Globus pallidus (tissue), 1 donor: ENCODE measurements at places on chromosomes 7 and 10.
A peak's percentile ranks its signal among the peaks of the same experiment; 100 is the strongest.

DNA sequence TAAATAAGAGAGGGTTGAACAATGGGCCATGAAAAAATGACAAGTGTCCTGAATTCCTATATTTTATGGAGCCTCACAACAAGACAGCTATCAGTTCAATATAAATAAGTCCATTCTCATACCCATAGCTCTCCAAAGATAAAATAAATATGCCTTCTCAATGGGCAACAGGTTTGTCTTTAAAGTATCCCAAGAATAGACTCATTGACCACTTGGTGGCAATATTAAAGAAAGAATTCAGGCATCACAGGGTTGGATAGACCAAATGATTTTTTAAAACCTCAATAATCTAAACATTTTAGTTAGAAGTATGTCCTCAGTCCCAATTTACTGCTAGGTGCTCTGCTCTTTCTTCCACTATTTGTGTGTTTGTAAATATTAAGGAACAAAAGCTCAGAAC lies 165.1 kb upstream of the WNT16 start:
- DNase-seq, result no peak

GRCh38 chr7:51270965-51271364 lies 45.6 kb downstream of the COBL start:
- DNase-seq, result no peak

DNA sequence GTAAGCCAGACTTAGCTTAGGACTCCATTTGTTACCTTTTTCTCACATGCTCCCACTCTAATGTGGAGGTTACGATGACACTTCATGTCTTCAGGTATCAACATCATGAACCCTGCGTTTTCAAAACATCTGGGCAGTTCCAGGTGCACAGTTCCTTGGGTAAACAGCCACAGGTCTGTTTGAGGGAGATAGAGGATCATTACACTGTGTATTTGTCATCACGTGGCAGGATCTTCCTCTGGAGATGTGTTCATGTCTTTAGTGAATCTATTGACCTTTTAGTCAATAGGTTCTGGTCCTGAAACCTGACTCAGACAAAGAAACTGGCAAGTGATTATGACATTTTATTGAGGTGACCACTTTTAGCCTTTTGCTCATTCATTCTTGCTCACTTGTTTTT lies 145.5 kb downstream of the ANKRD7 start:
- DNase-seq, result no peak

DNA sequence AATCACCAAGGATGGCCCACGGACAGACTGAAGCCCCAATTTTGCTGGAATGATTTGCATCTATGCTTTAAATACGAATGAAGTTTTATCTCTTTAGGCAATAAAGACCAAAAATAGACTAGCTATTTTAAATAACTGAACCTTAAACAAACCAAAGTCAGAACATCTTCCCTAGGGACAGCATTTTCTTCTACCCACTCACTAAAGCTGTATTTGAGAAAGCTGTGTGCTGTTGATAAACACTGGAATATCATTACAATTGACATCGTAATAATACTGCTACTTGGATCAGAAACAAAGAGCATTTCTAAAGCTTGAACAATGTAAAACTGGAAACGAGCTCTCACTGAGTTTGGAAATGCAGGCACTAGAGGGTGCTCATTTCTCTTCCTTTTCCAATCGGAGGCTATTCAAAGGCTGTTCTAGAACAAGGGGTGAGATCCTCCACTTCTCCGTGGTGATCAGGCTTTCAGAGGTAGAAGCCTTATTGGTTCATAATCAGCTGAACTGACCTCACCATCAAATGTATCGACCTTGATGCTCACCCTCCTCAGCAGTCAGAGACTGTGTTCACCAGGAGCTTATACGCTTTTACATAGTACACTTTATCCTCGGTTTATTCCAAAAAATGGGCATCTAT lies 225.3 kb upstream of the PRSS1 start:
- DNase-seq, result no peak

- no peak for DNase-seq
Measured at GRCh38 chr10:44564790-44565189, 179.9 kb upstream of the CXCL12 start.

DNA sequence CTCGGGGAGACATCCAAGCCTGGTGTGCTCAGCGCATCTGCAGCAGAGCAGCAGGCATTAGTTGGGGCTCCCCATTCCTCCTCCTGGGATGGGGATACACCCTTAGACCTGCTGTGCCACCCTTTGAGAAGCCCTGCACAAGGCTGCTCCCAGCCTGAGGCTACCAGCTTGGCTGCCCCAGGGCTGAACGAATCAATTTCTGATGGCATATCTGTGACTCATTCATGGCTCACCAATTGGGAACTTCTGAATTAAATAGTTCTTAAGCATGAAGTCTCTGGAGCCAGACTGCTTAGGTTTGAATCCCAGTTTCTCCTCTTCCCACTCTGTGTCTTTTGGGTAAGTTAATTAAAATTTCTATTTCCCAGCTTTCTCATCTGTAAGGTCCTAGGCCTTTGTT lies 16.3 kb upstream of the GLI3 start:
- no peak for DNase-seq

GRCh38 chr10:113612154-113612553 lies 51.7 kb downstream of the NRAP start:
- peak; percentile 58 for DNase-seq

DNA sequence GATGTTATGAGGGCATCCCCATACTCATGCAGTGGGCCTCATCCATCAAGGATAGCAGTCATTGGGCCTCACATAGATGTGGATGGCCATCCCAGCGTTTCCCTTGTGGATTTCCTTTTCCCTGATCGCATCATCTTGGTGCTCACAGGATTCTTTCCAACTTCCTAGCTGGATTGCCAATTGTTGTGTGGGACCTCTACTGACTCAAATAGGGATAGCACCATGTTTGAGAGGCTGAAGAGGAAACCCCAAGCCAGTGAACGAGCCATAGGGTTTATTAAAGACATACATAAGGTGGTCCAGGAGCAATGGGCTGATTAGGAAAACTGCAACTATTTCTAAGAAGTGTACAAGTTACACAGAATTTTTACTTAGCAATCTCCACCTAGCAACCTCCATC lies 21.8 kb downstream of the ASZ1 start:
- no peak for DNase-seq

GRCh38 chr7:28083164-28083997 lies 97.2 kb downstream of the JAZF1 start:
- DNase-seq, result no peak

GRCh38 chr7:112462236-112462635 lies 12.0 kb downstream of the IFRD1 start:
- peak; percentile 52 for DNase-seq

GRCh38 chr10:29181936-29182335 lies 106.9 kb upstream of the LYZL1 start:
- DNase-seq, result no peak

DNA sequence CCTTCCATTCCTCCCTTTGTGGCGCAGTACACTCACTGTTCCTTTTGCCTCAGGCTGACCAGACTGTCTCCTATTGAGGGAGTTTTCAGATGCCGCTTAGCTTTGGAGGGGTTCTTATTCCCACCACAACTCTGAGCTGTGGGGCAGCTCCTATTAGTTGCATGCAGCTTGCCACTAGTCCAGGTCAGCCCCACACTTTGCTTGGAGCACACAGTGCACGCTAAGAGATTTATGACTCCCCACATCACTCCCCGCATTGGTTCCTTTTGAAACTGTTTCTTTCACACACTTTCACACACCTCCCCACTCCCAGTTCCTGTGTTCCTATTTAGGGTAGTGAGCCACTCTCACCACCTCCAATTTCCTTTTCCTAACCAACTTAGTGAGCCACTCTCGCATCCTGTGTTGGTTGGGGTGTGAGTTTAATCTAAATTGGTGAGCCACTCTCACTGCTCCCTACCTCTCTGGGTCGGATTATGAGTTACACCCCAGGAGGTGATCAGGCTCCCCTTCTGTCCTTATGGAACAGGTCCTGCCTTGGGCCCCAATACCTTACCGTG lies 10.4 kb upstream of the ZNF485 start:
- DNase-seq, result no peak

GRCh38 chr10:88996927-88997326 lies 6.3 kb downstream of the FAS start:
- no peak for DNase-seq

- no peak for DNase-seq
Measured at GRCh38 chr10:19634163-19634562, 182.1 kb upstream of the PLXDC2 start.

GRCh38 chr7:135510592-135511183 lies 786 bp upstream of the CNOT4 start:
- DNase-seq, result peak; percentile 31

DNA sequence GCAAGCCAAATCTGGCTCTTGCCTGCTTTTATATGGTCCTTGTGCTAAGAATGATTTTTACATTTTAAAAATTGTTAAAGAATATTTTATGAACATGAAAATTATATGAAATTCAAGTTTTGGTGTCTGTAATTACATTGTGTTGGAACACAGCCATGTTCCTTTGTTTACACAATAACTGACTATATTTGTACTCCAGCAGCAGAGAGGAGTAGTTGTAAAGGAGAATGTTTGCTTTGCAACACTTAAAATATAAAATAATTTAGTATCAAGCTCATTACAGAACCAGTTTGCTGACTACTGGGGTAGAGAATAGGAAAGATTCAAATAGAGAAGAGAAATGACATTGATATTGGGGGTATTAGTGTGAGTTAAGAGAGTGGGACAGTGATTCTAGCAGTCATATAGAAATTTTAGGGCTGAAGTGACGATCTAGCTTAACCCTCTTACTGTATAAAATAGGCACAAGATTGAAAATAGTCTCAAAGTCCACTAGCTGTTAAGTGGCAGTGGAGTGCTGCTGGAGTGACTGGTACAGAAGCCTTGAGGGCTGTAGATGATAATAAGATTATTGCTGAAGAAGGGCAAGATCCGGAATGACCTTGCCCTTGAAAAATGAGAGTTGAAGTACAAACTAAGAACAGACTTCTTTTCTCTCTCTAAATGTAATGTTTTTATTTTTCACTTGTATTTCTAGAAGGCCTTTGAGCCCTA lies 28.2 kb downstream of the SGPL1 start:
- no peak for DNase-seq

GRCh38 chr10:42428534-42428933 lies 209.8 kb downstream of the ZNF33B start:
- DNase-seq, result peak; percentile 1

- DNase-seq, result no peak
Measured at GRCh38 chr7:5012985-5013384, 32.7 kb upstream of the RBAK start.

GRCh38 chr10:112896273-112896672 lies 53.8 kb upstream of the TCF7L2 start:
- no peak for DNase-seq

GRCh38 chr7:137684776-137685175 lies 162.0 kb downstream of the DGKI start:
- DNase-seq, result no peak

DNA sequence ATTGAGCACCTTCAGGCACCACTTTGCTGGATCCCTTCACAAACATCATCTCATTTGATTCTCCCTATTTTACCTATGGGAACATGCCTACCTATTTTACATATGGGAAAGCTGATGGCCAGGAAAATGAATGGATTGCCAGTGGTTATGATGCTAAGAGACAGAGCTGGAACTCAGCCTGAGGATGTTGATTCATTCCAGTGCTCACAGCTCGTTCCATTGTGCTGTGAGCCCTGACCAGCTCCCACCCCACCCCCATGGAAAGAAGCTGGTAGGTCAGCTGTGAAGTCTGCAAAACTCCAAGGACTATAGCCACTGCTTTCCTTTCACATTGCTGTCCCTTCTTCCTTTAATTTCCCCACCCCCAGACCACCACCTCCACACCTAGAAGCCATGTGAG lies 9.6 kb downstream of the UBTD1 start:
- peak; percentile 73 for DNase-seq

DNA sequence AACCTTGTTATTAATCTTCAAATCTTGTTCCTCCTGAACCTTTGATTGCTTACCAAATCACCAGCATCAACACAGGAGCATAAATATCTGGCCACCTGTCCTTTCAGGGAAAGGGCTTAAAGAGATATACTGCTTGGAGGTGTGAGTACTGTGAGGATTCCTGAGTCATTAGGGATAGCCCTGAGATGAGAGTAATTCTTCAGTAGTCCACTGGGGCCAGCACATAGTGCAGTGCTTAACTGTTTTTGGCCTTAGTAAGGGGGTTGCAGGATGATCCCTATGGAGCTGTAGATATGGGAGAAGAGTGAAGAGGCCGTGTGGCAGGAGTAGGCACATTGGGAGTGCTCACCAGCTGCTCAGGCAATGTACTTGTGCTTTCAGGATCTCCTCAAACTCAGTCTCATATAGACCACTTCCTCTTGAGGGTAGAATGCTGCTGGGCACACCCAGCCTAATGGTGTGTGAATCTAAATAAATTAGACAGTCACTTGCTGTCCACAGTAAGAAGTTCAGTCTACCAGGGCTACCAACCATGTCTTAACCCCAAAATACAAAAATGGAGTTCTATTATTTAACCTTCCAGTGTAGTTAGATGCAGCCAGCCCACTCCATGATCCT lies 26.5 kb upstream of the GPR141 start:
- DNase-seq, result no peak

- no peak for DNase-seq
Measured at GRCh38 chr7:147044941-147045340, 928.3 kb downstream of the CNTNAP2 start.

GRCh38 chr7:129702316-129702715 lies 90.8 kb downstream of the NRF1 start:
- DNase-seq, result no peak

DNA sequence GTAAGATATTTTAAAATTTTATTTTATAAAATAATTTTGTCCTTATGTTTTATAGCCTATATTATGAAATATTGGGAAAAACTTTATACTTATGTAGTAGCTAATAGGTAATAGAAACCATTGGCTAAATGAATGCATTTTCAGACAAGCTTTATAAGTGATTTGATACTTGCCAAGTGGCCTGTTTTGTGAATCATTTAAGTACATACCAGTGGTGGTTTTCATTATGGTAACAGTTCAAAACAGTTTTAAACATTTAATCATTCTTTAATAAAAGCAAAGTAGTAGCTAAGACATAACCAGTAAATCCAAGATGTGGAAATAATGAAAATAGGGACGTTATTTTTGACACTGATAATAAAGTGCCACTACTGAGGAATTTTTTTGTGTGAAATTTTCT lies 182.2 kb downstream of the PHF14 start:
- DNase-seq, result no peak

- DNase-seq, result peak; percentile 71
Measured at GRCh38 chr10:7792541-7792940, 4.6 kb downstream of the ATP5F1C start.

DNA sequence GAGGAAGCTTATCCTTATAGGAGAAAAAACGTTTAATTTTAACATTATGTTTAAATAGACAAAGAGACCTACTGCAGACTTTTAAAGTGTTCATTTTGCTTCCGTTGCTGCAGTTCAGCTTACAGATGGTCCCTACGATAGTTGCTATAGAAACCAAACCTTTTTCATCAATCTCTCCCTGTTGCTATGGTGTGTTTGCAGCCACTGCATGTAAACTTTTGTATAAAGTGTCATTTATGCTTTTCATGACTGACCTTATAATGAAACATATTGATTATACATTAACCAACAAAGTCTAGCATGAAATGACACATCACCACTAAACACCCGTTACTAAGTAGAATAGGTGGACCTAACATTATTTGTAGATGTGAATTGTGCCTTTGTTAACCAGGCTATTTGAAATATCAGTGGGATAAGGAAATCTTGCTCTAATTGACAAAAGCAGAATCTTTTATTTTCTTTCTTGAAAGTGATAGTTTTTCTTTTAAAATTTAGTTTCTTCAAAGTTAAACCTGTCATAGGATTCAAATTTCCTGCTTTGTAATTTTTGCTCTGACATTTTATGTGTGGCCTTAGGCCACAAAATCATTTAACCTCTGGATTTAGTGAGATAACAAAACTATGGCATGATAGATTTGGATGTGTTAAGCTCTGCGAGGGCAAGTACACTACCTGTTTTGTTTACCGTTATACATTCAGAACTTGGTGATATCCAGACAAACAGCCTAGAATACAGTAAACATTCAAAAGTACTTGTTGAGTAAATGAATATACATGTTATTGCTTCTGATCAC lies 64.0 kb downstream of the CACNB2 start:
- DNase-seq, result no peak
